Foreskin fibroblast (primary cell): ENCODE measurements at places on chromosomes 12 and 14.

GRCh38 chr14:44620121-44621019 lies 113.3 kb upstream of the FSCB start:
- DNase-seq, result no peak

- no peak for DNase-seq
Observed at GRCh38 chr12:131047789-131048610, 94.3 kb downstream of the ADGRD1 start.

DNA sequence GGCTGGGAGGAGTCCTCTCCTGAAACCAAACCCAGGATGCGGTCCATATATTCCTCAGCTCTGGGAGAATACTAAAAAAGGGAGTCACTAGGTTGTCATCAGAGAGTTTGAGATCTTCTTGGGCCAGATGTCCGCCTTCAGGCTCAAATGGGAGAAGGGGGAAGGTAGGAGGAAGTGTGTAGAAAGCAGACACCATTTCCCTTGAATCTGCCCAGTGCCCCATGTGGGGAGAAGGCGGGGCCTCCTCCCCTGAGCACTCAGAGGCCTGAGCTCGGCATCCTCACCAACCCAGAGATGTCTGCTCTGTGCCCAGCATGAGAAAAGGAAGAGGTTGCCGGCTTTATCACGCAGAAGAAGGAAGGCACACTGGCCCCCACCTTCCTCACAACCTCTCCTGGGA lies 37.3 kb downstream of the LTBP2 start:
- peak; percentile 39 for DNase-seq

DNA sequence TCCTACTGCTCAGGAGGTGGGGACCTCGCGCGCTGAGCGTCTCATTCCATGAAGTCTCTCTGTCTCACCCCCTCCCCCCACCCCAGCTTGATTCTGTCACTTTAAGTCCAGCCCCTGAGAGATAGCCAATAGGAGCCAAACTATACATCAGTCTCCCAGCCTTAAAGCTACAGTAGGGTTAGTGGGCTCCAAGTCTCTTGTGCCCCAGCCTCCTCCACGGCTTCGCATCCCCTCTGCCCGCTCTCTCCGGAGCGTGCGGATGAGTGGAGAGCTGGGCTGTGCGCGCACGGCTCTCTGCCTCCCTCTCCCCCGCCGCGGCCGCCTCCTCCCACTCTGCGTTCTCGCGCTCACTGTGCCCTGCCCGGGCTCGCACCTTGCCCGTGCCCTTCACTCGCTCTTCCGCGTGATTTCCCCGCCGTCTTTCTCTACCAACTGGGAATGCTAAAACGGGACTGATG lies at the start of gene ESRRB:
Gene ESRRB (plus strand): TSS at position 191 of the 458 bp plus-strand sequence. CDS start 265 bp downstream, at position 456.
- peak; percentile 23 for DNase-seq

GRCh38 chr14:103496776-103497175 lies 25.9 kb downstream of the CKB start:
- DNase-seq, result peak; percentile 45

GRCh38 chr14:74459289-74459946 lies 33.4 kb upstream of the SYNDIG1L start:
- DNase-seq, result peak; percentile 73

GRCh38 chr12:66111605-66112004 lies 18.9 kb downstream of the LLPH start:
- DNase-seq, result peak; percentile 56

GRCh38 chr12:89844539-89844938 lies 135.9 kb upstream of the ATP2B1 start:
- DNase-seq, result no peak
